ENCODE measurements at places on chromosomes 4 and X. TPM values are rescaled to one million over a fixed set of nuclear protein-coding genes. Genes with fewer than 3 reads are reported as not detected.

GRCh38 chrX:48831909-48832291 is 3.5 kb downstream of the PCSK1N start:
- DNase-seq, result no peak

DNA sequence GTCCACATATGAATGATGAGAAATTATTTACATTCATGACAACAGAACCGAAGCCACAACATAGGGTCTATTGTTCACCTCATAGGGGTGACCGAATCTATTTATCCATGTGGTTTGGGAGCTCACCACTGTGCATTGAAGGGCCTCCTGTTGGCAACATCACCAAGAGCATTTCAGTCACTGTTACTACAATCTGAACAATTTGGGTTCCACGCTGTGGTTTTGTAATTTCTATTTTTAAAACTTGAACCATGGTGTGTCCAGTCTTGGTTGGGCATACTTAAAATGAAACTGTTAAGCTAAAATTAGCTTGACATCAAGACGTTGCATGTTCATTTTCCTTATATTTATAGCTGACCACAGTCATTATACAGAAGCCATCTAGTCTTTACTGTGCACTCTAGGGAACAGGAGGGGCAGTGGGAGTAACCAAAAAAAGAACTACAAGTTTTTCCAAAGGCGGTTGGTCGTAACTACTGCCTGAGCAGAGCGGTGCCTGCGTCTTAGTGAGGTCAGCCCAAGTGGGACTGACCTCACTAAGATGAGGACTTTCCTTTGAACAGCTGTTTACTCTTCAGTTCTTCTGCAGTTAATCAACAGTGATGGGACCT is 192.1 kb downstream of the SPRY1 start:
- DNase-seq, result no peak

DNA sequence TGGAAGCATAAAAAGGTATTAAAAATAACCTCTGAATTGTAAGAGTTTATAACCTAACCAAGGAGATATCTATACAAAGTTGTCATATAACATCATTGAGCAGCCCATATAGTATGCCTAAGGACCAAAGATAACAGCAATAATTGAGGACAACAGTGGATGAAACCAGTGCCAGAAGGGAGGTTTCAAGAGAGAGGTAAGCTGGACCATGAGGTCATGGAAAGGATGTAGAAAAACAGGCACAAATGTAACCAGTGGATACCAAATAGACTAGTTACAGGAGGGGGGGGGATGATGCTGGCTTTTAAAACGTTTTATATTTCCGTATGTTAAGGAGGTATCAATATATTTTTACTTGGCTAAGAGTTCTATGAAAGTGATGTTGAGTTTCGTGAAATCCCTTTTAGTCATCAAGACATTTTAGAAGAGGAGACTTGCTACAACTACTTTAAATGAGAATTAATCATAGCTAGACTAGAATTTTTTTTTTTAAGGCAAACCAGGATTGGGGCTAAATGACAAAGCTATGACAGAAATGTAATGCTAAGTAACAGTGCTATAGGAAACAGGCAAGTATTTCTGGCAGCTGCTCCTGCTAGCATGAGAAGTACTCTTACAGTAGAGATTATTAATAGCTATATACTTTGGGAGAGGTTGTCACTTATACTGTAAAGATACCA is 161.1 kb downstream of the FBXW7 start:
- DNase-seq, result no peak

DNA sequence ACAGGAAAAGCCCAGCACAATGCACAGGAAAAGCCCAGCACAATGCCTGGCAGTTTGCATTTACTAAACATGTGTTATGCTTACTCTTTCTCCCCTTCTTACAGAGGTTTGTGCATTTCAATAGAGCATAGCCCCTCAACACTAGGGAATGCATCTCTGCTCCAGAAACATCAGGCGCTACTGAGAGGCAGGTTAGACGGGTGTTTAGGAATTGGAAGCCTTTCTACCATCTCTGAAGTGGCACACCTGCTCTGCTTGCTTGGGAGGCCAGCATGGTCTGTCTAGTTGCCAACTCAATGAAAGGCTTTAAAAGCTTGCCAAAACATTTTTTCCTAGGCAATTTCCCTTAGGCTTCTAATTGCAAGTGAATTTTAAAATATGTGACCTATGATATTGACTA is 55.7 kb downstream of the GRID2 start:
- no peak for DNase-seq

DNA sequence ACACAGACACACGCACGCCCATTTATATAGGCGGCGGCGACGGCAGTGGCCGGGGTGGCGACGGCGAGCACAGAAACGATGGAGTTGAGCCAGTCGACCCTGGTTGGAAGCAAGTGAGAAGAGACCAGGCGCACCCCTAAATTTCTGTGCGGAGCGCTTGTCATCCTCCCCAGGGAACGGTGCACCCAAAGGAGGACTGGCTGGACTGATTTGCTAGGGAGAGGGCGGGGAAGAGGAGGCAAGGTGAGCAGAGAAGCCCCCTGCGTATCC is 302 bp downstream of the NHS start:
- DNase-seq, result no peak

DNA sequence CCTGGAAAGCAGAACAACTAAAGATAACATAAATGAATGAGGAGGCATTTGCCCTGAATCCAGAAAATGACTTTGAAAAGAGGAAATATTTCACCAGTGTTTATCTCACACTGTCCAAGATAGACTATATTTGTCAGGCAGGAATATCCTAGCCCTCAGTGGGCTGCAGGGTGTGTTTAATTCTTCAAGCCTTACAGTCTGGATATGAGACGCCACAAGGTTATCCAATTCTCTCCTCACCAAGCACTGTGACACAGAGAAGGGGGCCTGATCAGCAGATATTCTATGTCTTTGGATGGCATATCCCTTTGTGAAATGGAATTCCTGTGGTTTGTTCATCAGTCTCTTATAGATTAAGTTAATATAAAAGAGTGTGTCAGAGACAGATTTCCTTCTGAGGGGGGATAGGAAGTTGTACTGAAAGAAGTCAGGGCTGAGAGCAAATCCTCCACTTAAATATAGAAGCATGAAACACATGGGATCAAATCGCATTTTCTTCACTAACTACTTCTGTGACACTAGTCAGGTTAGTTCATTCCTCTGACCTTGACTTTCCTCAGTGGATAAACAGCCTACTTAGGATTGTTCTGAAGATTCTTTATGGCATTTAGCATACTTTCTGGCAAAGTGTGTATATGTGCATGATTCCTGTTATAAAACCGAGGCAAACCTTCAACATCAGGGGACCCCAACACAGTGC is 6.8 kb upstream of the G3BP2 start:
- DNase-seq, result no peak

- DNase-seq, result no peak
These were observed 328.0 kb upstream of the PABPC4L start for GRCh38 chr4:134529629-134530028.

Gene F11
- not detected for total RNA-seq

Gene ATP1B4
- 9.9 TPM for total RNA-seq

Gene HPSE
- total RNA-seq, result 0.90 TPM

All from urinary bladder (tissue), 4 donors.